ENCODE measurements at places on chromosomes 5 and 9.

DNA sequence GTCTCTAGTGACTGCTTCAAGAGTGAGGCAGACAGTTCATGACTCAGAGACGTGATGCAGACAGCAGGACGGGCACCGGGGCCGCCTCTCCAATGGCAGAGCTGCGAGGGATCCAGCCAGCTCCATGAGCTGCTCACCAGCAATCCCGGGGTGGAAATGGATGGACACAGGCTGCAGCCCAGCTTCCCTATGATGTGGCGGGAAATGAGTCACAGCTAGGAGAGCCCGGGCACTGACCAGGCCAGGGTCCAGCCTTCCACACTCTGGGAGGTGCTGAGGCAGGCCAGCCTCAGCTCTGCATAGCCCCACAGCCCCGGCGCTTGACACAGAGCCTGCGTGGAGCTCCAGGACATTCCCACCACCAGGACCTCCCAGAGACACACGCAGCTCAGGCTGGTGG lies 244.8 kb upstream of the IRX2 start:
- DNase-seq: no peak

- no peak for DNase-seq
Measured at GRCh38 chr5:100560860-100561259, 25.7 kb downstream of the FAM174A start.

DNA sequence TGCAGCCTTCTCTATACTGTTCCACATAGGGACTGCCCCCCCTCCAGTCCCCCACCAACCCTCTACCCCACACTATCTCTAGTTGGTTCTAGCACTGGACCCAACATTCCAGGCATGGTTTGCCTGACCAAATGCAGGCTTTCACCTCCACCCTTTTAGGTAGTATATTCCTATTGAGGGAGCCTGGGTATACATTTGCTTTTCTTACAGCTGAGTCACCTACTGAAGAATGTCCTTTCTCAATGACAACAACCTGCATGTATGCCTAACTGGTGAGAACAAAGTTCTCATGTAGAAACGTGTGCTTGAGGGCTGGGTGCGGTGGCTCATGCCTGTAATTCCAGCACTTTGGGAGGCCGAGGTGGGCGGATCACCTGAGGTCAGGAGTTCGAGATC lies 8.2 kb downstream of the TNIP1 start:
- DNase-seq: no peak

DNA sequence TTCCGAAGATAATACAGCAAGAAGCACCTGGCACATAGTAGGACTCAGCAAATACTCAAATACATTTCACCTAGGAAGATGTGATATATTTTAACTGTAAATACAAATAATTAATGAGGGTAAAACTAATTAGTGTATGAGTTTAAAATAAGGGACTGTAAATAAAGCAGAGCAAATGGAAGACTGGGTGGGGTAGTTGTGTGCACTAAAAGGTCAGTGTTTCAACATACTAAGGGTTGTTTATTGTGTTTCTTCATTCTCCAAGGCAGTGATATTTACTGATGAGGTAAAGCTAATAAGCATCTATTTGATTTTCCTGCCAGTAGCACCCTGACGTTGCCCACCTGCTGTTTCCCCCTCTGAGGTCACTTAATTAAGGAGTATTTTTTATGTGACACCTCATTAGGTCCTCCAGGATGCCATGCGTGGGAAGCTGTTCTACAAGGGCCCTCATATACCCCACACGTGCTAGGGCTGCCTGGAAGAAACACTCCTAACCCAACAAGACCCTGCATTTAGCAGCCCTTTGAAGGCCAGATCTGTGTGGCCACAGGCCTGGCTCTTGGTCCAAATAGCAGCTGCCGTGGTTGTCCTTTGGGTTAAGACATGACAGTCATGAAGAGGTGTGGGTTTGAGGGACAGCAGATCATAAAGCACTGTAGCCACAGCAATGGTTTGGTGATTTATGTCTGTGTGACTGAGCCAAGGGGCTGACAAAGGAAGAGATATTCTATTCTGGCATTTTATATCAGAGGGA lies 97.5 kb upstream of the RPS23 start:
- DNase-seq: no peak

- DNase-seq: no peak
Measured at GRCh38 chr5:112886975-112887374, 25.9 kb downstream of the SRP19 start.

DNA sequence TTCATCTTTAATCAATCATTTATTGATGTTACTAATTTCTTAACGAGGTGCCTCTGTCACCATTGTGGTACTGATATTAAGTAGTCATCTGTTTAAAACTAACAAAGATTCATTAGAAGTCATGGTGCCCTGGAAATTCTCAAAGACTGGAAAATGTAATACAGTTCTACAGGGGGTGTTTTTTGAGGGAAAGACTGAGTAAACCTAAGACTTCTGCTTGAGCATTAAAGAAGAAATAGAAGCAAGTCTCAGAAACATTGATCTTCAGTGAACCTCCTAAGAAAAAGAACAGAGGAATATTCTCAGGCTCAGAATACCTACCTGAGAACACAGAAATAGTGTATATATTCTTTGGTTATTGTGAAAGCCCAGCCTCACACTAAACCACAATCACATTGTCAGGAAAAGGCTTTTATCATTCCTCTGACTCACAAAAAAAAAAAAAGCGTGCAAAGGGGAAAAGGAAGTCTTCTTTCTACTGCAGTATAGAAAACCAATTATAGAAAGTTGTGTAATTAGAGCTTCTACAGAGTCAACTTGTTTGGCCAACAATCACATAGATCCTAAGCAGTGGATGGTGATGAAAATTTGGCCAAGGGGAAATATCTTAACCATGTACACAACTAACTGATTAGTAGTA lies 60.8 kb downstream of the HINT1 start:
- DNase-seq: no peak

GRCh38 chr5:169302491-169303118 lies 1.7 kb upstream of the SLIT3 start:
- peak; percentile 90 for DNase-seq

DNA sequence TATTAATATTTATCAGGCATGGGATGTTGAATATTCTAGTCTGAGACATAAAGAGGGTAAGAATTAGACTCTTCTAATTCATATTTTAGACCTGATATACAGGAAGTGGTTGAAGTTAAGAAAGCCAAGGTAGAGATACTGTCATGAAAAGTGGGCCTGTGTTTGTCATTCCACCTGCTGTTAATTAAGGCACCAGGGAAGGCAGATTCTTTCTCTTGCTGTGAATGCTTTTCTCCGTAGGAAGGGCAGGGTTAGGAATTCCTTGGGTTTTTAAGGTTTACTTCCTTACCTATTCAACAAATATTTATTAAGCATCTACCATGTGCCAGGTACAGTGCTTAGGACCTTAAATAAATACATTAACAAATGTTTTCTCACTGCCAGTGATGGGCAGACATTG lies 196.4 kb downstream of the CAVIN4 start:
- no peak for DNase-seq

GRCh38 chr9:93172666-93173364 lies 11.1 kb upstream of the WNK2 start:
- no peak for DNase-seq

- DNase-seq: no peak
Measured at GRCh38 chr9:249025-249424, 34.4 kb downstream of the DOCK8 start.

DNA sequence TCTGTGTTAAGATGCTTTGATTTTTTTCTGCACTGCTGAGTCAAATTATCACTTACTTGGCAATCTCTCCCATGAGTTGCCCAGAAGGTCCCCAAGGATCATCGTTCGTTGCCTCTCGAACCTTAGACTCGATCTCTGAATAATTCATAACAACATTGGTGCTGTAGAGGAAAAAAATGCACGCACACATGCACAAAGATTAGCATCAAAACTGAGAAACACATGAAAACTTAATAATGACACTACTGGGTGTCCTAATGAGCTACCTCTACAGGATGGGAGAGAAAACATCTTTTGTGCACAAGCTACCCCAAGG lies 41.6 kb downstream of the CLINT1 start:
- DNase-seq: no peak

DNA sequence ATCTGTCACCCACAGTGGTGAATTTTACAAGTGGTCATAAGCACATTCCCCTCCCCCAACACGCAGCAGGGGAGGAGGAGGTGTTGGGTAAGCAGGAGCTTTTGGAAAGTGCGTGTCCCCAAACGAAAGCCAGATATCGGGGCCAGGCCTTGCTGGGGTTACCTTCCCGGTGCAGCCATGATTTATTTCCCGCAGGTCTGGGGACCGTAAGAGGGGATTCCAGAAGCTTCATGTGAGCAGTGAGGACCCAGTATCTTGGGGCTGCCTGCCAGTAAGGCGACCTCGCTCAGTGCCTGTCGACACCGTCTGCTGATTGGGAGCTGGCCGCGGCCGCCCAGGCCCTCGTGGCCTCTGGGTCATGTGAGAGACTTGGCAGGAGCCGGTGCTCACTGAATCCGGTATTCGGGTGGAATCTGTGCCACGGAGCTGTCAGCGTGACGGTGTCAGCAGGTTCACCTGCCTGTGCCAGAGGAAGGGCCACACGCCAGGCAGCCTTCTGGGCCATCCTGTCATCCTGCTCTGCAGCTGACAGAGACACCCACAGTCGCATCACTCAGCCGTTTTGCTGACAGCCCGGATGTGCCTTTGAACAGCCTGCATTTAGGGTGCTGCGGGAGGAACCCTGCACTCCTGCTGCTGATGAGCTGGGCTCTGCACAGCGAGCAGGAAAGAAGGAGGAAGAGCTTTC lies 37.3 kb downstream of the SEC61B start:
- no peak for DNase-seq

DNA sequence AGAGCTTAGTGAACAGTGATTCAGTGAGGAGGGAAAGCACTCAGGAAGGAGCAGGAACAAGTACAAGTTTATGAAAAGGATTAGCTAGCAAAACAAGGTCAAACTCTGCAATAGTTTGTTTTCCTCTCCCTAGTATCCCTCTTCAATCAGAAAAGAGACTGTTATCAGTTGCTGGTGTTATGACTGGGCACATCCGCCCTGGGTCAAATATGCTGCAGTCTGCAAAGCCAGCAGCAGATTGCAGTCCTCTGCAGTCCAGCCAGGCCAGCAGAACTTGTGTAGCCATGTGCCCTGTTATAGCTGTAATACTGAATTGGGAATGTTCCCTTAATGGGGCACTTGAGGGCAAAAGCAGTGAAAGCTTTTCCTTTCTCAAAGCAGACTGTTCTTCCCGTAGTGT lies 12.0 kb downstream of the PCDHAC2 start:
- DNase-seq: no peak

GRCh38 chr5:172951371-172952033 lies 7.7 kb upstream of the RPL26L1 start:
- DNase-seq: peak; percentile 31

DNA sequence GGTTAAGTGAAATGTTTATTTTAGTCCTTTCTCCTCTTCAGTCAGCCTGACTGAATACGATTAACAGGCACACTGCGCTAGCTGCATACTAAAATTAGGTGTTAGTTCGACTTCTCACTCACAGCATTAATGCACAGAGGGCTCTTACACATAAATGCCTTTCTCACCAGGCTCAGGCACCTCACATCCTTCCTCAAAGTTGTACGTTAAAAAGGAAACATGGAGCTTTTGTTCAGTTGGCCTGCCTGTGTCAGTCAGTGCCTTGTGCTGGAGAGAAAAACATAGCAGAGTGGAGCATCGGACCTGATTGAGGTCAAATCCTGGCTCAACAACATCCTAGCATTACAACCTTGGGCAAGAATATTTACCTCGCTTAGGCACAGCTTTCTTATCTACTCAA lies 236.0 kb upstream of the ZNF462 start:
- no peak for DNase-seq

DNA sequence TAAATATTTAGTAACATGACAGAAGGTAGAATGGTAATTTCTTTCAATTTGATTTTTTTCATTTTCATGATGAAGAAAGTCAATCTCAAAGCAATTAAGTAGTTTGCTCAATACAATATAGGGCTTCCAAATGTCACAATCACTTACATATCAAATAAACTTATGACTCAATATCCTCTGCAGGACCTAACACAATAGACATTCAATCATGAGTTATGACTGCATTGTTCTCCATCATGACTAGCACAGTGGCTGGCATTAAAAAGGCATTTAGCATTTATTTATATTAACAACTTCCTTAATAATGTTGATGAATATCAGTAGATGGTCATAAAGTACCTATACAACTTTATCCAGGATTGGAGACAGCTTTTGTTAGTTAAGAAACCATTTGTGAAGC lies 1499.6 kb downstream of the EFNA5 start:
- no peak for DNase-seq

DNA sequence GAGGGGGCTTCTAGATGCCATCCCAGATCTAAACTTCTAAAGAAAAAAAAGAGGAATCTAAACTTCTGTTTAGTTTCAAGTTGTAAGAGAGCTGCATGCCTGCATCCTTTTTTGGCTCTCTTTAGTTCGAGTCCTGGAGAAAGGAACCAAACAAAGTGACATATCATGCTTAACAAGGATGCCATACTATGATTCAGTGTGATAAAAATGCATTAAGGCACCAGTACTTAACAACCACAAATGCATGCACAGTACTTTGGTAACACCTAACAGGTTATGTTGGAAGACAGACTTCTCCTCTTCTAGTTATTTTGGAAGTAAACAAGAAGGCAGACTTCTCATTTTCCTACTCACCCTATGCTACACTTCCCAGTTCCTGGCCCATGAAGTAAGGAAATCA lies 27.3 kb downstream of the NME5 start:
- no peak for DNase-seq

DNA sequence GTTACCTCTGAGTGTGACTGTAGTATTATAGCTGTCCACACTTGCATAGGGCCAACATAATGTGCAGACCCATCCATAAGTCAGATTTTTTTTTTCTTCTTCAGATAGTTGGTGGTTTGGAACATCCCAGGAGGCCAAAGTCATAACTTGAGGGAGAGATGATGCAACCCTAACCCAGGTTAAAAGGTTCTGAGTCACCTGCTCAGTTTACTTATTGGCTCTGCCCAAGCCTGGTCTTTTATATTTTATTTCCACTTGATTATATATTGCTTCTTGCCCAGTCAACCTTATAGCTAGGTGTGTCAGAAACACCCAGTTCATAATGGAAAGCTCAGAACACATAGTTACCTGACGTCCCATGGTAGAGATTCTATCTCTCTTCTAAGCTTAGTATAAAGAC lies 113.1 kb upstream of the PCSK1 start:
- no peak for DNase-seq

DNA sequence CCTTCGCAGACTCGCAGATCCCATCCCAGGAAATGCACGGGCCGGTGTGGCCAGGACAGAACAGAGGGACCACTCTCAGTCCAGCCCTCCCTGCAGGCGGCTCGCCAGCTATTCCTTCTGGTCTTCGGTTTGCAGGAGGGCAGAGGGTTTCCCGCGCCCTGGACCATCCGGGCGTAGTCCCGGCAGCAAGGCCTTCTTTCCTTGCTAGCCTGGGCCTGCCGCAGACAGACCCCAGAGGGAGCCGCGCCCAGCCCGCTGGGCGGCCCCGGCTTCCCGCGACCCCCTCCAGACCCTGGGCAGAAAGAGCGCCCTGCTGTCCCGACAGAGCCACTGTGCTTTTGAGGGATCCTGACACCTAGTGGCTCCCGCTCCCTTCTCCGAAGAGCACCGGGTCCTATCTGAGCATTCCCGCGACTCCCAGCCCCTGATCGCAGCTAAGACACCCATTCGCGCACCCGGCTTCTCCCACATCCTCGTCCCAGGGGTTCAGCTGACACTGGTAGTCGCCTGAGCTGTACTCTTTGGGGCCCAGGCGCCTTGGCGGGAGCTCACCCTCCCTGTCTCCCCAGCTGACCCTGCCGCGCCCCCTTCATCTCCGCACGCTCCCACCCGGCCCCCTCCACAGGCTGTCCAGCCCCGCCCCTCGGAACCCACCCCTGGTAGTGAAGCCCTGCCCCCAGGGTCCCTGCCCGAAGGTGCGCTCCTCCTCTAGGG lies 1.1 kb downstream of the CFAP90 start:
- DNase-seq: no peak

- DNase-seq: peak; percentile 59
Measured at GRCh38 chr5:56588636-56589480, 226.5 kb upstream of the MAP3K1 start.
